CD4-positive, alpha-beta T cell treated with Interleukin-15 for 4 hours (primary cell): ENCODE measurements at places on chromosomes 5 and 9.

DNA sequence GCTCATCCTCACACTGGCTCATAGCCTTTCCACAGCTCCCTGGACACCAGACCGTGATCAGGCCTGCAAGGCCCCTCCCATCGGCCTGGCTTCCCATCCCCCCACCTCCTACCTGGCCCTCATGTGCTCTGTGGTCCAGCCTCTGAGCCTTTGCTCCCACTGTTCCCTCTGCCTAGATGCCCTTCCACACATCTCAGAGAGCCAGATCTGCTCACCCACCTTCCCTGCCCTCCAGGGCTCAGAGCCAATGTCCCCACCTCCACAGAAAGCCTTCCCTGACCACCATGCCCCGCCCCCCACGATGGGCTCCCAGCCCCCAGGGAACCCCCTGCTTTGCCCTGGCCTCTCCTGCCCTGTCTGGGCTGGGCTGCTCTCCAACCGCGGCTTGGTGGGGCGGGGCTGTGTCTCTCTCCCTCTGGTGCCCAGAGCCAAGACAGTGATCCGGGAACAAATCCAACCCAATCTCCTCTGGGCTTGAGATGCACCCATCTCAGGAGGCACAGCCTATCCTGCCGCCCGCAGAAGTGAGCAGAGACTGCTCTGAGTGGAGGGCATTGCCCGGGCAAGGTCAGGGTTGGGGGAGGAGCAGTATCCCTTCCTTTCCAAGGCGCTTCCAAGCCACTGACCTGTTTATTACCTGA is 1.6 kb downstream of the NINJ1 start:
- DNase-seq = no peak

DNA sequence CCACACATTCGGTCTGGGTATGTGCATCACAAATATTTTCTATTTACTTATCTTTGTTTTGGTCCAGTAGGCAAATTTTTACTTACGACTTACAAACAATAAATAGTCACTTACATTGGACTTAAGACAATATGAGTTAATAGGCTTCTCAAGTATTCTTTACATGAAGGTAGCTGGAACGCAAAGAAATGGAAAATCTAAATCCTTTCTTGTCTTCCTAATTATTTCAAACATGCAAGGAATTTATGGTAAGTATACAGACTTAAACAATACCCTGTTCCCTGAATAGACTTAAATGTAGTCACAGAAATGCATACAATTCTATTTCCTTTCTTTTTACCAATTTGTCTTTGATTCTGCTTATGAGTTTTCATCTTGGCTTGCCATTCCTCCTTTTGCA is 262.6 kb upstream of the EFNA5 start:
- DNase-seq = no peak

- no peak for DNase-seq
Measured at GRCh38 chr5:132203916-132204315, 23.7 kb downstream of the P4HA2 start.

DNA sequence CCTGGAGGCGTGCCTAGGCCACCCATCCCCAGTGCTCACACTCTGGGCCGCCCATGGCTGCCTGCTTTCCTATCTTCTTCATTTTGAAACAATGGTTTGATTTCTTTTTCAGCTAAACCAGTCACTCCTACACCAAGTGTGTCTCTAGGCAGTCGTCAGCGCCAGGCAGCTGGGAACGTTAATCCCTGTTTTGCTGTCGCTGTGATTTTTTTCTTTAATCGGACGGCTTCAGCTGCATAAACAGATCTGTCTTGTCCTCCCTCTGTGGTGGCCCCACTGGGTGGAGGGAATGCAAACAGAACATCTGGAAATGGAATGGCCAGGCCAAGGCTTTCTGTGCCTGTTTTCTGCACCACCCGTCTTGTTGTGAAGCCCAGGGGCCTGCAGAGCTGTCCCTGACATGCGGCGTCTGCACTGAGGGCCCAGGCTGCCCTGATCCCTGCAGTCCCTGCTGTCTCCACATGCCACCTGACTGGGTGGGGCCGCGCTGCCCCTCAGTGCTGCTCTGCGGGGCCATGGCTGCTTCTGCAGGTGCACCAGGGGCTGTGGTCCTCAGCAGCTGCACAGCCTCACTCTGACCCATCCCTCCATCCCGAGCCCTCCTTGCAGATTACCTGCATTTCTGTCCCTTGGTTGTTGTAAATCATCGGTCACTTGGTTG is 51.5 kb downstream of the WNK2 start:
- DNase-seq = no peak

DNA sequence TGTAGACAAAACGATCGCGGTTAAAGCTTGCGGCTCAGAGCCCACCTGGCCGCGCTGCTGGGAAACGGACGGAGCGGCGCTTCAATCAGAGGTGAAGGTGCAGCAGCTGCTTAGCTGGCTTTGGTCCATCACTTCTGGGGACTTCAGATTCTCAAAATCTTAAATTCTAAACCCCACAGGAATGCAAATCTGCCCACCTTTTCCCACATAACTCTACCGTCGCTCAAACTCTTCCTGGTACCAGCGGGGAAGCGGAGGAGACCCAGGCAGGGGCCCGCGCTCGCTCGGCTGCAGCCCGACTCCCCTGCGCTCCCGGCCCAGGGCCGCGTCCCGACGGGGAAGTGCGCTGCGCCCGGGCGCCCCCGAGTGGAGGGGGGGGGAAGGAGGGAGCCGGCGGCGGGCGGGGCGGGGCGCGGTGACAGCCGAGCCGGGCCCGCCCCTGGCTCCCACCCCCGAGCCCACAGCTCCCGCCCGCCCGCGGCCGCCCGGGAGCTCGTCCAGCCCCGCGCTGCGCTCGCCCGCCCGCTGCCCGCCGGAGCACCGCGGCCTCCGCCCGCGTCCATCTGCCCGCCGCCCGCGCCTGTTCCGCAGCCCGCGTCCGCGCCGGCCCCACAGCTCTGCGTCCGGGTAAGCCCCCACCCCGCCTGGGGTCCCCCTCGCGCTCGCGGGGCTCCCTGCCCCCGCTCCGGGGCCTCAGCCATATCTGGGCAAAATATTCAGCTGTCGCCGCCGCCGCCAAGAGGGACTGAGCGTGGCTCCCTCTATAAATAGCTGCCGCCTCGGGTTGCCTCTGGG is at the start of gene TMOD1:
Gene TMOD1, plus strand, starts transcription at position 490 of the 795 bp plus-strand sequence. CDS start 22,523 bp downstream, outside the sequence.
- DNase-seq = peak; percentile 20

- DNase-seq = no peak
Measured at GRCh38 chr5:4295663-4296339, 700.2 kb downstream of the IRX1 start.
